ENCODE measurements at places on chromosomes 4 and X. TPM values are rescaled to one million over a fixed set of nuclear protein-coding genes. Genes with fewer than 3 reads are reported as not detected.

GRCh38 chr4:100147198-100147597 is 43.1 kb downstream of the DDIT4L start:
- no peak for DNase-seq

- DNase-seq: no peak
Measured at GRCh38 chr4:174215057-174215456, 68.4 kb downstream of the FBXO8 start.

GRCh38 chr4:100988876-100989275 is 358.4 kb downstream of the PPP3CA start:
- no peak for DNase-seq

GRCh38 chr4:98470831-98471230 is 187.6 kb downstream of the TSPAN5 start:
- DNase-seq: no peak

Gene FAM184B
- polyA plus RNA-seq: 0.02 TPM

Gene ODAM
- polyA plus RNA-seq: not detected

Gene FMR1NB
- not detected for polyA plus RNA-seq

All from BJ (cell line).